ENCODE measurements at places on chromosomes 1 and 21.

DNA sequence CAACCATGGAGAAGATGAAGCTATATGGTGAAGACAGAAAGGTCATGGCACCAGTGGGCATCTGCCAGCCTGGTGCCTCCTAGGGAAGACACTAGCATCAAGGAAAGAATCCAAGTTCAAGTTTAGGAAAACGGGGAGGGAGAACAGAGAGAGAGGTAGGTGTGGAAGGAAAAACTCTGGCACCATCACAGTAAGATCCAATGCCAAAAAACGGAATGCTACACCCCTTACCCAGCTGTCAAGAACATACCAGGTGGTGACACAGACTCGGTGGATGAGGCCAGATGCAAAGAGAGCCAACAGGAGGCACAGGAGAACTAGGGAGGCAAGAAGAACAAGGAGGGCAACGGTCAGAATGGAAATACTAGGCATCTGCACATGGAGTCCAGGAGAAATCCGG lies 3.6 kb downstream of the KRTCAP2 start:
- DNase-seq: no peak

DNA sequence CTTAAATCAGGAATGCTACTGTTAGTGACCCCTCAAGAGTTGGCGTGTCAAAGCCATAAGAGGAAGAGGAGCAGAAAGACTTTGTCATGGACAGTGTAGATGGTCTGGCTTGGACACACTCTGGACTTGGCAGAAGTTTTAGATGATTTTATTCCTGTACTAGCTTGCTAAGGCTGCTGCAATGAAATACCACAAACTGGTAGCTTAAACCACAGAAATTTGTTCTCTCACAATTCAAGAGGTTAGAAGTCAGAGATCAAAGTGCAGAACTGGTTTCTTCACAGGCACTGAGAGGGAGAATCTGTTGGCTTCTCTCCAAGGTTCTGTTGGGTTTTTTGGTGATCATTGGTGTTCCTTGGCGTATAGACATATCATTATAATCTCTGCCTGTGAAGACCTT lies 869.8 kb upstream of the B3GALT2 start:
- DNase-seq: no peak

GRCh38 chr1:211947396-211948295 lies 87.7 kb downstream of the INTS7 start:
- DNase-seq: no peak

GRCh38 chr1:21059021-21059420 lies 117.7 kb downstream of the EIF4G3 start:
- no peak for DNase-seq

- no peak for DNase-seq
These were observed 22.7 kb downstream of the PANK4 start for GRCh38 chr1:2503554-2504224.

- DNase-seq: no peak
These were observed 131.4 kb upstream of the RAB4A start for GRCh38 chr1:229139331-229140118.

- no peak for DNase-seq
These were observed 17.6 kb downstream of the ACADM start for GRCh38 chr1:75742047-75742625.

GRCh38 chr1:100628631-100629081 lies 90.7 kb downstream of the GPR88 start:
- no peak for DNase-seq

- no peak for DNase-seq
These were observed 32.6 kb downstream of the NEK2 start for GRCh38 chr1:211642870-211643269.

DNA sequence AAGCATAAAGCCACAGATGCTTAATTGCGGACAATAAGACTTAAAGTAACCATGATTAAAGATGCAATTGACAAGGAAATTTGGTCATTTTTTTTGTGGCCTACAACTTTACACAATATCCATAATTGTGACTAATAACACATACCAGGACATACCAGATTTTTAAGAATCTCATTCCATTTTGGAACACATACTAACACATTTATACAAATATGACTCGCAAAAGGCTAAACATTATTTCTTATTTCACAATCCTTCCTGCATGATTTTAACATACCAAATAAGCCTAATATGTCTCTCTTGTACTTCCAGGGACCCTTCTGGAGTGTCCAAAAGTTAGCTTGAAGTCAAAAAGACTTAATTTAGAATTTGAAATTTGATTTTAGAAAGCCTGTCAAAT lies 48.8 kb downstream of the DR1 start:
- no peak for DNase-seq

- DNase-seq: no peak
These were observed 7.9 kb downstream of the ALX3 start for GRCh38 chr1:110062612-110063011.

- DNase-seq: no peak
These were observed 2.8 kb upstream of the ELOVL1 start for GRCh38 chr1:43370564-43370963.

All from stimulated activated CD8-positive, alpha-beta memory T cell treated with anti-CD3 and anti-CD28 coated beads, Interleukin-4, amount 100 ng/mL, for 4 hours (primary cell).